ENCODE measurements at places on chromosomes 5 and 9.

DNA sequence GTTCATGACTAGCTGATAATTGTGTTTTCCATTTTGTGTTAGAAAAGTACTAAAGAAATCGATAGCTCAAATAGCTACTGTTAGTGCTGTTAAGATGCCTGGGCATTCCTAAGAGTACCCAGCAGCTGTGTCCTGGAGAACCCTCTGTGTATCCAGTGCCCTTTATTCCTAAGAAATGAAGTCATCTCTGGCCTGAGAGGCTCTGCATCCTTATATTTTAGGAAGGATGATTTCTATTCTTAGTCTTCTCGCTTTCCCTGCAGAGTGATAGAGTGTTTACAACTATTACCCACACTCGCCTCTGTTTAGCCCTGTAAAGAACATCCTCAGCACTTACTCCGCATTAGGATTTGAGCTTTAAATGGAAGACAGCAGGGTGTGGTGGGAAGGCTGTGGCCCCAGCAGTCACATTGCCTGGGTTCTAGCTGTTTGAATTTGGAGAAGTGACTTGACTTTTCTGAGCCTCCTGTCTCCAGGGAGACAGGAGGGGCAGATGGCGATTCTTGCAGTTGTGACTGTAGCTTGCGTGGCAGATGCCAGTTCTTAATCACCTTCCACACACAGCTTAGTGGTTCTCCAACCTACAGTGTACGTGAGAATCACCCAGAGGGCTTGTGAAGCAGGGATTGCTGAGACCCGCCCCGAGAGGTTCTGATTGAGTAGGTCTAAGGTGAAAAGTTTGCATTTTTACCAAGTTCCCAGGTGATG lies 177.2 kb upstream of the PITX1 start:
- DNase-seq: no peak

DNA sequence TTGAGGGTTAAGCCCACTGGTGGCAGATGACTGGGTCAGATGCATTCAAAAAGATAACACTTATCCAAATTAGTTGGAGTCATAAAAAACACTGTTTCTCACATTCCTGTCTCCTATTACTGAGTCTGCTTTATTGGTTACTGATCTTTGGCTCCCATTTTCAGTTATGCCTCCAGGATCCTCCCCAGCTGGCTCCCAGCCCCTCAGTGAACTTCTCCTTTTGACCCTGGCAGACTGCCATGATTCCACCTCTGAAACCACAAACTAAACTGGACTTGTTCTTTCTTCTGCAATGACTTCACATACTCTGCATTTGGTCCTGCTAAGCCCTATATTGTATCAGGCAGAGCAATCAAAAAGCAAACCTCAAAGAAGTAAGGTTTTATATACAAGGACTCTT lies 860.8 kb upstream of the DMAC1 start:
- no peak for DNase-seq

GRCh38 chr5:114362197-114362976 lies 517 bp downstream of the KCNN2 start:
- DNase-seq: no peak

DNA sequence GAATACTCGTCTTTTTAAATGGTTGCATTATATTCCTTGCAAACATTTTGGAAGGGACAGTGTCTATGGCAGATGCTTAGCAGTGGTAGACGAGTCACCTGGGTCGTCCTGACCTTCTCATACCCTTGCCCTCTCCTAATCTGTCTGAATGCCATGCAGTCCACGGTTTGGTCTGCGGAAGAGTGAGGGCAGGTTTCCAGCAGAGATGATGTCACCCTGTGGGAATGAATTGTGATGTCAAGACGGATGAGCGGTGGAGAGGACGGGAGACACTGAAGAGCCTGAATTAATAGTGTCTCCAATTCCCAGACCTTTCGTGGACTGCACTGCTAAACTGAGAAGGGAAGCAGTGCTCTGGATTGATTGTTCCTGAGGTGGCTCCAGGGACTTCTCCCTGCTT lies 329.0 kb upstream of the PANK3 start:
- DNase-seq: no peak

DNA sequence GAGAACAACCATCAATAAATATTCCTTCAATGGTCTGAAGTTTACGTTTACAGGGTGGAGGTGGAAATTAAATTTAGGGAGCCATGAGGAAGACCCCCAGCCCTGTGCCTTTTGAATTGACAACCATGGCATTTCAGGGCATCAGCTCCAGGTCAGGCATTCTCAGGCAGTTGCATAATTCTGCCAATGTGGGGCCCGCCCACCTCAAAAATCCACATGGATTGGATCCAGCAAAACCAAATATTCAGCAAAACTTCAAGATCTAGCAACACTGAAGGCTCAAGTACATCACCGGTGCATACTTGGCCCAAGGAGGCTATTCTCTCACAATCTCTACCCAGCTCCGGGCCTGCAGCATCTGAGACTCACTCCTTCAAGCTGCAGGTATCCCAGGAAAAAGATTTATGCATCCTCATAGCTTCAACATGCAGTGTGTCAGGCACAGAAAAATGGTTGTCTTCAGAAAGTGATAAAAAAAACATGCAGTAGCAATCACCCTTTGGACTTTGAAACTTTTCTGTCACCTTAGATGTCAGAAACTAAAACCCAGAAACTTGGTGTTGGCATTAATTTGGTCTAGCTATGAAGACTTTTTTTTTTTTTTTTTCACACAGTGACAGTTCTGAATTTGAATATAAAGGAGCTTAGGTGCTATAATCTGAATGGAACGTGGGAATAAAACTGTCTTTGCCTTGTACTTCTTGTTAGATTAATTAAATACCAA lies 21.4 kb upstream of the ANXA2R start:
- DNase-seq: no peak

DNA sequence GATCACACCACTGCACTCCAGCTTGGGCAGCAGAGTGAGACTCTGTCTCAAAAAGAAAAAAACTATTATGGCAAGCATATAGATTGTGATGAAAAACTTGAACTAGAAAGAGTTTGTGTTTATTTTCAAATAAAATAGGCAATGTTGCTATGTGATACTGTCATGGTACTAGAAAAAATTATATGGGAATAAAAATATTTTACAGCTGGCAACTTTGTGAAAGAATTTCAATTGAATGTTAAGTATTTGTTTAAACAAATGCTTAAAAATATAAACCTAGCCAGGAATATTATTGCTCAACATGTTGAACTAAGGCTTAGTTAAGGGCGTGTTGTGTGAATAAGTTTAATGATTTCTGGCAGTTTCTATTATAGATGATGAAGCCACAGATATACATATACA lies 31.7 kb downstream of the HSDL2 start:
- DNase-seq: no peak

DNA sequence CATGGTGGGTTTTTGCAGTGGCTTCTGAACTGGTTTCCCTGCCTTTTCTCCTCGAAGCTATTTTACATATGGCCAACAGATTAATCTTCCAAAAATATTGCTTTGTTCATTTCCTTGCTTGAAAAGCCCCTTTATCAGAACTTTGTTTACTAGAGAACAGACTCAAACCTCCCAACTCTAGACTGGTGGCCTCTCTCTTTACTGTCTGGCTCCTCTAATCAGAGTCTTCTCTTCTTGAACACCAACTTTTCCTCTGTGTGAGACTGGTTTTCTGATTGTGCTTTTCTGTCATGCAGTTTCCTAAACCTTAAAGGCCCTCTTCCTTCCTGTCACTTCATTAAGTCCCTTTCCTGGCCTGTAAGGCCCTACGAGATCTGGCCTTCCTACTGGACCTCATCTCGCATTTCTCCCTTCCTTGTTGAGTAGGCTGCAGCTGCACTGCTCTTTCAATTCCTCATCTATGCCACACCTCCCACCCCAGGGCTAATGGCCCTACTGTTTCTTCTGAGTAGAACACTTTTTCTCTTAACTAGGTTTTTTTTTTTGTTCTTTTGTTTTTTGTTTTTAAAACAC lies 5.7 kb downstream of the C9orf43 start:
- DNase-seq: no peak

DNA sequence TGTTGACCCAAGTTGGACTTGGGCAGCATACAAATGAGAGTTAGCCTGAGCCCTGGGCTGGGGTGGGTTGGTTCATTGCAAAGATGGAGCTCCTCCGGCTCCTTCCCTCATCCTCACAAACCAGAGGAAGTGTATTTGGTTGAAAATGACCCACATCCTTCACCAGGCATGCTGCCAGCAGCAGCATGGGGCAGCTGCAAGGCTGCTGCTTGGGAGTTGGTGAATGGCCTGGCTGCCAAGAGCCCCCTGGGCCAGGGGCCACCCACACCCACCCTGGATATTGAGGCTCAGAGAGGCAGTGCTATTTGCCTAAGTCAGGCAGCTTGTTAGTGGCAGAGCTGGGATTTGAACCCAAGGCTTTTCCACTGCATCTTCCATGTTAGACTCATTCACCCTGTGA lies 29.5 kb downstream of the PPARGC1B start:
- DNase-seq: no peak

DNA sequence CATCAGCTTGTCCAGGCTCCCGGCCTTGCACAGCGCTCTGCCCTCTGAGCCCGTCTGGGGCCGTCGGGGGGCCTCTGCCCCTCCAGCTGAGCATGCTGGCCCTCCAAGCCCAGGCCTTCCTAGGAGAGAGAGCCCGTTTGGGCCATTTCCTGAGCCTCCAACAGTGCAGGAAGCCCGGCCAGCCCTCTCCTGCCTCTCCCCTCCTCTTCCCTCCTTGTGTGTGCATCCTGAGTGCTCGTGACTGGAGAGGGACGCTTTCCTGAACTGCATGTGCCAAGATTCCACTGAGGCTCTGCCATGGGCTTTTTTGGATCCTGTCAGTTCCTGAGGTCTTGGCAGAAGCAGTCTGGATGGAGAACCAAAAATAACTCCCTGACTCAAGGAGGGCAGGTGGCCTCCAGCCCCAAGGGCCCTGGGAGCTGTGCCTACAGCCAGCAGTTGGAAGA lies 15.6 kb downstream of the OLFM1 start:
- no peak for DNase-seq

DNA sequence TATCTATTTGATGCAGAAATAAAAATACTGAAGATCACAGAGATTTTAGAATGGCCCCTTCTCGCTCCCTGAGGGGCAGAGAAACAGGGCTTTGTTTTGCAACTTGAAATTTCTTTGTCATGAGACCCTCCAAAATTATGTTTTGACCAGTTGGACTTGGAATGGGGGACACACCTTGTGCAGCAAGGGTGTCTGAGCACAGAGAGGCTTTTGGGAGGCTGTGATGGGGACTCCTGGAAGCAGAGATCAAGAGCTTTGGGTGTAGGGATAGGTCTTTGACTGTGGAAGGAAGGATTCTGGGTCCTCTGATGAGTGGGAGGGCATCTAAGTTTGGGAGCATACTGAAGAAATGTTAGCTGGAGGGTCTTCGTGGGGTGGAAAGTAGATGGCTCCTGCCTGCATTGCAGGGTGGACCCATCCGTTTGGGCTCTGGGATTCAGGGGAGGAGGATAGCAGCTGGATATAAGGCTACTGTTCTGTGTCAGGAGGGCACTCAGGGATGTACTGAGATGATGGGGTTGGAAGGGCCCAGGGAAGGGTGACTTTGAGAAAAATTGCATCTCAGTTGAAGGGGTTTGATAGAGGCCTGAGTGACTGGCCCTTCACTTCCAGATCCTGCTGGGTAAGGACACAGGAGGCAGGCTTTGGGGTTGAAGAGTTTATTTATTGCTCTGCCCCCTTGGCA lies 1.8 kb upstream of the MYORG start:
- DNase-seq: no peak

DNA sequence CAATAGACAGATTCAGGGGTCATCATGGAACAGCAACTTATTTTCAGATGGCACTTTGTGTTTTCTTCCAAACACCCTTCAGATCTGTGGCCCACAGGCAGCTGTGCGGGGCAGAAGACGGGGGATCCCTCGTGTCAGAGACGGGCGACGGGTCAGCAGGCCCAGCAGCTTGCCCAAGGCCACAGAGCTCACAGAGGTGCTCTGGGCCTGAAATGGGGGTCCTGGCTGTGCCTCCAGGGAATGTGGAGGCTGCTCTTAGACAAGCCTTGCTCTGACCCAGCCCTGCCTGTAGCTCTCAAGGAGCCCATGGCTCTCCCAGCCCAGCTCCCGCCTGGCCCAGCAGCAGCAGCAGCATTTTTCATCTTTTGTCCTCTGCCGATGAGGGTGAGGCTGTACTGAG lies 40.9 kb upstream of the SARDH start:
- no peak for DNase-seq

DNA sequence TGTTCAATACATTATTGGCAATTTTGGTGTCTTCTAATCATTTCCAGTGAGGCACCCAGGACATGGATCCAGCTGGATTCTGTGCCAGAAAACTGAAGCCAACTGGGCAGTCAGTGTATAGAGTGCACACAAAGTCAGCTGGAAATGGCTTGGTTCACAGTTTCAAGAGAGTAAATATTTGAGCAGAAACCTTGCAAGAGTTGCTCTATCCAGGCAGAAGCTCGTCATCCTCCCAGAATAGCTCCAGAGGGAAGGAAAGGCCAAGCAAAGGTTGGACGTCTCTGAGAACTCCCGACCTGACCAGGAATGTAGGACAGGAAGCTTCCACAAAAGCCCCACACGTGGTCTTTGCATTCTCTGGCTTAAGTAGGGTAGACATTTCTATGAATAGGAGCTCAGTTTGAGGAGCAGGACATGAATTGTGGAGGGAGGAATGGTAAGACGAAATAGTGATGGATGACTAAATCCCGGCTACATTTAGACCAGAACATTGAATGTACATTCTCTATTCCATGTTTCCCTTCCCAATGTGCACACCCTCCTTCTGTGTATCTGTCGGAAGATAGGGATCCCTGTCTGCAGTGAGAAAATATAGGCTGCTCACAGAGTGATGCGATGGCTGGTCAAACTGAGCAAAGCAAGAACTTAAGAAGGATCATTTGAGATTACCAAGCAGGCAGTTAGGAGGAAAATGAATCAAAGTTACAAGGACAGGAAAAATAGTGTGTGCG lies 72.7 kb upstream of the FCN2 start:
- no peak for DNase-seq
